ENCODE measurements at places on chromosomes 6 and 20. TPM values are rescaled to one million over a fixed set of nuclear protein-coding genes. Genes with fewer than 3 reads are reported as not detected.

DNA sequence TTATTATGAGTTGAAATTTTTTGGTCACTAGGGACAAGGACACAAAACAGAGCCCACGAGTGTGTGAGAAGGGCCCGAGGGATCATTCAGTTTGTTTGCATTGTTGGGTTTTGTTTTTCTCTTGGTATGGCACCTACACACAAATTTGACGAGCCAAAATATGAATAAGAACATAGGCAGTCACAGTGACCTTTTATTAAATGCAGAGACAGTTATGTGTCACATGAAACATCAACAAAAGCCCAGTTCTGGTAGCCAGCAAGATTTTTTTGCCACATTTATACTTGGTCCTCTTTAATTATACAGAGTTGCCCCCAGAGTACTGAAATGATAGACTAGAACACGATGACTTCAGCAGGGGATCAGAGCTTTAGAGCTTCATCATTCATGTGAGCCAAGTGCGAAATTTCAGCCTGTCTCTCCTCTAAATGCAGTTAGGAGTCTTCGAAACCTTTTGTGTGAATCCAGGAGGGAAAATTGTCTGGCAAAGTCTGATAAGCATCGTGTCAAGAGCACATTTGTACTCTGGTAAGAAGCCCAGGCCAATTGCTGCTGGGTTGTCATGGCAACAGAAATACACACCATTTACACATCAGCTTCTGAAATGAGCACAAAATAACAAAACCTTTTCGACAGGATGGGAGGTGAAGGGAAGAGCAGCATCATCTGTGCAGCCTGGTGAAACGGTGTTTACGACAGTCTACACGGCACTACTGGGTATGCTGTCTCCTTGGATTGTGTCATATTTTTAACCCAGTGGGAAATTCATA is 79.2 kb upstream of the RIPOR2 start:
- H3K27me3 ChIP-seq = no peaks in the 10 kb centered on the region
- H3K36me3 ChIP-seq = no peaks in the 10 kb centered on the region
- no peak for DNase-seq
- no peak overlapping the region for H3K4me3 ChIP-seq
- no peak overlapping the region for H3K27ac ChIP-seq
- H3K4me1 ChIP-seq = peaks cover 4% of the 10 kb centered on the region

- no peaks in the 10 kb centered on the region for H3K4me1 ChIP-seq
- no peaks in the 10 kb centered on the region for H3K27me3 ChIP-seq
- H3K36me3 ChIP-seq = no peaks in the 10 kb centered on the region
These were observed 936.5 kb upstream of the ADGRB3 start for GRCh38 chr6:67698534-67698933.

DNA sequence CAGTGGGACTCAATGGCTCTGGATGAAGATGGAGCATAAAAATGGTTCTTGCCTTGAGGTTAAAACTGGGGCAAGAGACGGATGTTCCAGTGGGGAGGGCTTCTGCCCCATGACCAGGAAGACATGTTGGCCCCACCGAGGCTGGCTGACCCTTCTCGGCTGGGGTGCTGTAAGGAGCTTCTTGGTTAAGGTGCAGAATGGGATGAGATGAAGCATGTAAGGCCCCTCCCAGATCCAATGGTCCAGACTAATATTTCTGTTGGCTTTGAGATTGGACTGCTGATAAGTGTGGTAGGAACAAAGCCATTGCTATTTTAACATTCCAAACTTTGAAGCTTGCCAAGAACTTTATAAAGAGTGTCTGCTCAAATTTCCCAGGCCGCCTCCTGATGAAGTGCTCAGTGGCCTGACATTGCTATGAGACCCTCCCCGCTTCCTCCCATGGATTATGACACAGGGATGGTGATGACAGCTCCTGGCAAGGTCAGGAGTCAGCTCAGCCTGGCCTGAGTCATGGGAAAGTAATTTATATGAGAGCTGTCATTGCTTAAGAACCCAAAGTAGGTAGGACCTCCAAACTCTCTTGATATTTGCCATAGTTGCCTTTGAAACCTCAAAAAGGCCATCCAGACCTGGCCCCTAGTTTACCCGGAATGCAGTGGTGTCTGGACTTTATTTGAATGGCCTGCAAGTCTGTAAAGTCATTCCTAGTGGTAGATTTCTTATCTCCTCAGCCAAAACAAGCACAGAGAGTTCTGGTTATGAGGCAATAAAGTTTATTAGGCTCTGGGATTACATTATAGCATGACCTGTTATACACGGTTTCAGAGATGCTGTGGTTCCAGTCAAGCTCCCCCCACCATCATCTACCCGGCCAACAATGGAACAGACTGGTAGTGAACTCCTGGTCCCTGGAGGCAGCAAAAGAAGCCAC is 55.2 kb downstream of the TGM2 start:
- no peak overlapping the region for H3K4me3 ChIP-seq
- peaks cover 32% of the 10 kb centered on the region for H3K4me1 ChIP-seq
- no peak overlapping the region for H3K27ac ChIP-seq
- no peaks in the 10 kb centered on the region for H3K36me3 ChIP-seq
- no peak for DNase-seq
- H3K27me3 ChIP-seq = no peaks in the 10 kb centered on the region

DNA sequence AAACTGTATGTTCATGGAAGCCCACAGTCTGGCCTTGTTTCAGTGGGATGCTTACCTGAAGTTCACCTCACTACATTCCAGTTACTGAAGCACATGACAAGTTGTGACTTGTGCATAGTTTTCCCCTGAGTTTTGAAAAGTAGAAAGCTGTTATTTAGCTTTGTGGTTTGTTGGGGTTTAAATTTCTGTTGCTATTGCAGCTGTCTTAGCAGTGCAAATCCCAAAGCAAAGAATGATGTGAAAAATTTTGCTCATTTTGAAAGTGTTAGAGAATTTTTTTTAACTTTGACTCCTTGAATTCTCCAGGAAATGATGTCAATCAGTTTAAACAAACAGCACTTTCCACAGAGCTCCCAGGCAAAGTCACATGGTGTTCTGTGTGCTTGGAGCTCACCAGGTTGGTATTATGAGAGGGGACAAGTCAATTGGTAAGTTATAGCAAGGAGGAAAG is 268.4 kb downstream of the ADGRG6 start:
- peaks cover 2% of the 10 kb centered on the region for H3K4me1 ChIP-seq
- H3K4me3 ChIP-seq = no peak overlapping the region
- no peaks in the 10 kb centered on the region for H3K36me3 ChIP-seq
- no peaks in the 10 kb centered on the region for H3K27me3 ChIP-seq
- no peak for DNase-seq
- H3K27ac ChIP-seq = no peak overlapping the region

Gene NNAT
- not detected for total RNA-seq

GRCh38 chr6:81476881-81477280 is 275.6 kb downstream of the TENT5A start:
- no peak for DNase-seq
- H3K27ac ChIP-seq = no peak overlapping the region
- no peaks in the 10 kb centered on the region for H3K36me3 ChIP-seq
- H3K4me1 ChIP-seq = peaks cover 5% of the 10 kb centered on the region

DNA sequence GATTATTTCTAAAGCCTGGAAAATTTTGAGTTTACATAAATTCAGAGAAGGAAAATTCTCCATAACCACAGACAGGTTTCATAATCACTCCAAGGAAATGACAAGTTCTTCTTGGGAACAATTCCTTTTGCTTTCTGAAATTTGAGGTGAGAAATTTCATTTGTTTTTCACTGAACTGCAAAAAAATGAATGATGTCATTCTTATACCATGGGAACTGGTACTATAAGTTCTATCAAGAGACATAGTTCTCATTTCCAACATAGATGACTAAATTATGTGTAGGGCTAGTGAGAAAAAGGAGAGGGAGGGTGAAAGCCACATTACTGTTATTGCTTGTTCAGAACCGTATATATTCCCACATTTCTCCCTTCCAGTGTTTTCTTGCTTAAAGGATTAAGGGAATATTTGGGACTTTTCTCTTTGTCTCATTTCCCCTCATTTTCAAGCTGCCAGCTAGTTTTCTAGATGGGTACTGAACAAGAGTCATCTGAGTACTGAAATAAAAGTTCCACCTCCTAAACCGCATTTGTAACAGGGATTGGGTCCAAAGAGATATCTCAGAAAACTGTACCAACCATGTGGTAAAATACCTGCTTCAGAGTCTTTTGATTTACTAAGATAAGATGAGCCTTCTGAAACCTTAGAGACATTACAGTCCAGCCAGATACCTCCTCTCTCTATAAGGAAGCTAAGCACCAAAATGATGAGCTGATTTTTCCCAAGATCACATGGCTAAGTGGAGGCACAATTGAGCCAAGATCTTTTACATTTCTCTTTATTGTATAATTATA is 144.3 kb upstream of the PRDM1 start:
- no peak overlapping the region for H3K27ac ChIP-seq
- DNase-seq = no peak
- H3K4me3 ChIP-seq = no peak overlapping the region
- no peaks in the 10 kb centered on the region for H3K4me1 ChIP-seq
- no peaks in the 10 kb centered on the region for H3K36me3 ChIP-seq
- H3K27me3 ChIP-seq = no peaks in the 10 kb centered on the region
